M059J (cell line): ENCODE measurements at places on chromosomes 13 and 19.
A peak's percentile ranks its signal among the peaks of the same experiment; 100 is the strongest.

DNA sequence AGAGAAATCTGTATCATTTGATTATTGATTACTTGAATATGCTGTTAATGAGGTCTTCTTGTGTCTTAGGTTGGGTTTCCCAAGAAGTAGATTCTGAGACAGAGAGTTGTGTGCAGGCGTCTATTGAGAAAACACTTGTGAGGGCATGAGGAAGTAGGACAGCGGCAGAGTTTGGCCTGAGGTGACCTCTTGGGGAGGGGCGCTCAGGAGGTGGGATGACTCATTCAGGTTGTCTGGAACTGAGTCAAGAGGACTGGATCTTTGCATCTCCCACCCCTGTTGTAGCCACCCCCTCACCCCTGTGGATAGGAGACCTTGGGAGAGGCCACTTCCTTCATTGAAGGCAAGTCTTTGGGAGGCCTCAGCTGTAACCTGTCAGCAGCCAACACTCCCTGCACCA, 35.2 kb upstream of the WDFY2 start:
- DNase-seq = no peak

DNA sequence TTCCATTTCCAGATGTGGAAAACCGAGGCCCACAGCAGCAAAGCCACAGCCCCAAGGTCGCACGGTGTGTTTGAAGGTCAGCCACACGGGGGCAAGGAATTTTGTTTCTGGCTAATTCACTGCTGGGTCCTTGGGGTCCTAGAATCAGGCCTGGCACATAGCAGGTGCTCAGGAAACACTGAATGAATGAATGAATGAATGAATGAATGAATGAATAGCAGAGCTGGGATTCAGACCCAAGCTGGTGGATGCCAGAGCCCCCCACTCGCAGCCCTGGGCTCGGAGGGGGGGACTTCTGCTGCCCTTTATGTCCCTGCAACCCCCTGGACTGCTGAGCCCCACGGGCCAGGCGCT, 37.0 kb downstream of the ZNRF4 start:
- no peak for DNase-seq

DNA sequence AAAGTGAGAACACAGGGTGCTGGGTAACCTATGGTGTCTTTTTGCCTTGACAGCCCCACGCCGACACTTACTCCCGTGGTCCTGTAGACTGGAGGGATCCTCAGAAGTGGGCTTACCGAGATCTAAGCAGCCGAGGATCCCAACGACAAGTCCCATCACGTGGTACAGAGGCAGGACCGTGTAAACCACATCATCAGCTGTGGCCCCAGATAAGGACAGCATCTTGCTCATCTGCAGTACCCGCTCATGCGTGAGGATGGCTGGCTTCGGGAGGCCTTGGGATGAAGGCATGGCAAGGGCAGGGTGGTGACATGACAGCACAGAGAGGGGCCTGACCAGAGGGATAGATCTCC, 2.1 kb downstream of the SLC27A5 start:
- DNase-seq = no peak

DNA sequence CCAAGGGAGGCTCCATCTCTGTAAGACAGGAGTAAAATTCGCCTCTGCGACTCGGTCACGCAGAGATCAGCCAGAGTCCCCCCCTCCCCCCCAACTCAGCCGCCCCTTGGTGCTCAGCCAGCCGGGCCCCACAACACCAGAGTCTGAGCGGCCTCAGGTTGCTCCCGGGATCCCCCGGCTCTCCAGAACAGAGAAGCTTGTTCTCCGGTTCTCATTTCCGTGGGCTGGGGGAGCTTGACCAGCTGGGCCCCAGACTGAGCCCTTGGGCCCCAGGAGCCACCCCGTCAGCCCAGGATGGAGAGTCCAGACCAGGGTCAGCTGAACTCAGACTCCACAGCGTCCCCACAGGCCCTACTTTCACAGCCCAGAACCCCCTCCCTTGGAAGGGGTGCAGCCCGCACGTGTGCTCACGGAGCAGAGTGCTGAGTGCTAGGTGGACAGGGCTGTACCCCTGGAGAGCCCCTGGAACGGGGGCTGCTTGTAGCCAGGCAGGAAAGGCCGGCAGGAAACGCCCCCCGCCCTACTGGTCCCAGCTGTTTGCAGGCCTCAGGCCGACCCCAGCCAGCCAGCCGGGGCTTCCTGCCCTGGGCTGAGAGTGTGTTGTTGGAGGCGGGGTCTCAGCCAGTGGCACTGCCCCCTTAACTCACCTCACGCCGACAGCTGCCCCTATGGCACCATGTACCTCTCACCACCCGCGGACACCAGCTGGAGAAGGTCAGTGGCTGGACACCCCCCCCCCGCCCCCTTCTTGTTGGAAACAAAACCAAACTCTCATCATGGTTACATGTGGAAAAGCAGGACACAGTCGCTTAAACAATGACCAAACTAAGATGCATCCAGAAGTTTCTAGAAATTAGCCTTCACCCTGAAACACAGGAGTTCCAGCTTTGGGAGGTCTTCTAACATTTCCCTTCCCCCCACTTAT, 44.4 kb downstream of the COMP start:
- no peak for DNase-seq

- DNase-seq = no peak
These were observed 907.5 kb upstream of the SLC10A2 start for GRCh38 chr13:103973740-103974139.

GRCh38 chr19:4077007-4077374, 10.3 kb upstream of the ZBTB7A start:
- no peak for DNase-seq

- no peak for DNase-seq
These were observed 114.0 kb downstream of the COL4A2 start for GRCh38 chr13:110421061-110421460.

DNA sequence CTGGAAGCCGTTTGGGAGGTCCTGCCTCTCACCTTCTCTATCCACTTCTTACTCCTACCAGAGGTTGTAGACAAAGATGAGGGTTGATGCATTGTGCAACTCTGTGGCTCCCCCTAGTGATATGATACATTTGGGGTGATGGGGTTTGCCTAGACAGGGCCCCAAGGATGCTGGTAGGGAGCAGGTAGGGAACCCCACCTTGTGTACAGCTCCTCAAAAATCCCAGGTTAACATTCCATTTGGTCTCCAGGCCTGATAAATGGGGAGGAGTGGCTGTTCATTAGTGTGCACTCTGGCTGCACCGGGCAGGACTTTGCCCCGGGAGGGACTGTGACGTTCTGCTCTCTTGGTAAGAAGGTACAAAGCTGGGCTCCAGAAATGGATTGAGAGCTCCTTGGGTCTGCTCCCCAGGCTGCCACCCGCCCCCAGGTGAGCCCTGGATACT, 19.2 kb downstream of the SIGLEC8 start:
- DNase-seq = peak; percentile 15
